Transverse colon (tissue), 4 donors: ENCODE measurements at places on chromosomes 6 and 20. TPM values are rescaled to one million over a fixed set of nuclear protein-coding genes. Genes with fewer than 3 reads are reported as not detected.
A peak's percentile ranks its signal among the peaks of the same experiment; 100 is the strongest.

DNA sequence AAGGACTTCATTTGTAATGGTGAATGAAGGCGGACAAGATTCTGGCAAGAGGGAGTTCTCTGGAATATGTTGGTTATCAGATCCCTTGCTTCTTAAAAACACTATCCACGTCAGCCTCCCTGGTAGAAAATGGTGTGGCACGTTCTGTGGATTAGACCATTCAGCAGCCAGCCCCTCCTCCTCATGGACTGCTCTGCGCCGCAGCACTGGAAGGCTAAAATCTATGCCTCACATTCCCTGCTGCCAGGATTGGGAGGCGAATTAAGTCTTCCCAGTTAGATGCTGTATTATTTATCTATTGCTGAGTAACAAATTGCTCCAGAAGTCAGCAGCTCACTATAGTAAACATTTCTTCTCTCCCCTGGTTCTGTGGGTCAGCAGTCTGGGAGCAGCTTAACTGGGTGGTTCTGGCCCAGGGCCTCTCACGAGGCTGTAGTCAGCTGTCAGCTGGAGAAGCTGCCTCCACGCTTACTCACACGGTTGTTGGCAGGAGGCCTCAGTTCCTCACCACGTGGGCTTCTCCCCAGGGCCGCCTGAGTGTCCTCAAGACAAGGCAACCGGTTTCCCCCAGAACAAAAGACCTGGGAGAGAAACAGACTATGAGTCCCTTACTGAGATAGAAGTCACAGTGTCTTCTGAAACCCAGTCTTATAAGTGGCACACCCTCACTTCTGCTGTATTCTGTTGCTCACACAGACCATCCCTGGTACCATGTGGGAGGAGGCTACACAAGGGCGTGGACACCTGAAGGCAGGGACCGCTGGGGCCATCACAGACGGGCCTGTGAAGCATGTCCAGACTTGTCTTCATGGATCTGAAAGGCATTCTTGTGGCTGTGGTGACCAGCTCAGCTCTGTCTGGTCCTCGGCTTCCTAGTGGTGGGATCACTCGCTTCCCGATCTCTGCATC lies 101.0 kb downstream of the NRN1 start:
- DNase-seq, result peak; percentile 59

DNA sequence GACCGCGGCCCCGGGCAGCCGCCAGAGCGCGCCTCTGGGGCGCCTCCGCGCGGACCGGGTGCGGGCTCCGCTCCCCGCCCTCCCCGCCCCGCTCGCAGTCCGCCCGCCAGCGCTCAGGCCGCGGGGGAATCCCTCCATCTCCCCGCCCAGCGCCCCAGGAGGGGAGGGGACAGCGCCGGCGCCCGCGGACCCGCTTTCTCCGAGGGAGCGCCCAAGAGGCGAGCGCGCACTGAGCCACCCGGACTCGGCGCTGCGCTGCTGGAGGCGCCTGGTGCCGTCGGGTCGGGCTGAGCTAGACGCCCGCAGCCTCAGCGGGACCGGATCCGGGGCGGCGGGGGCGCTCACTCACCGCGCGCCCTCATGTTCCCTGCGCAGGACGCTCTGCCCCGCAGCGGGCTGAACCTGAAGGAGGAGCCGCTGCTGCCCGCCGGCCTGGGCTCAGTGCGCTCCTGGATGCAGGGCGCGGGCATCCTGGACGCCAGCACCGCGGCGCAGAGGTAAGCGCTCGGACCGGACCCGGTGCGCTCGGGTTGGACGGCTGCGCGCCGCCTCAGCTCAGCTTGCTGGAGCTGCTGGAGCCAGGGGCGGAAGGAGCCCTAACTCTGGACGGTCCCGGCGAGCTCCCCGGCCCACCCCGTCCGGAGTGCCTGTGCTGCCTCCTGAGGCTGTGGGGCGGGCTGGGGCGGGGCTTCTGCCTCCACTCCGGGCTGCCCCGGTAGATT lies 867 bp downstream of the EBF4 start:
- peak; percentile 36 for DNase-seq

- no peak for DNase-seq
These were observed 69.8 kb upstream of the FAM184A start for GRCh38 chr6:119148098-119148824.

- DNase-seq, result no peak
These were observed 37.5 kb downstream of the MAK start for GRCh38 chr6:10800810-10801209.

- no peak for DNase-seq
These were observed 507.7 kb upstream of the SLC35B3 start for GRCh38 chr6:8943073-8943472.

DNA sequence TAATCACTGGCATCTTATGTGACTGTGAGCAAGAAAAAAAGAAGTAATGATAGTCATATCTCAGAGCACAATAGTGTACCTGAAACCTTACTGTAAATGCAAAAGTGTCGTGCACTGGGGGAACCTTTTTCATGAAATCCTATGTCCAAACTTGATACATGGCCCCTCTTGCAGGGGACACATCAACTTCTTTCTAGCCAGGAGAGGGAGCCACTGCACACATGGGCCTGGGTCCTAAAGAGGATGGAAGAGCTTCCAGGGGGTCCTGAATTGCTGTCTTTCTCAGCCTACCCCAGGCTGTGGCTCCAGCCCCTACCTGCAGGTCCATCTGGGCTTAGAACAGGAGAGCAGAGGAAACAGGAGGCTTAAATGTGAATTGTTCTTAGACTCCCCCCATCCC lies 165.7 kb downstream of the SOD2 start:
- DNase-seq, result no peak

- no peak for DNase-seq
These were observed 276.4 kb downstream of the TAF4 start for GRCh38 chr20:61789329-61789728.

DNA sequence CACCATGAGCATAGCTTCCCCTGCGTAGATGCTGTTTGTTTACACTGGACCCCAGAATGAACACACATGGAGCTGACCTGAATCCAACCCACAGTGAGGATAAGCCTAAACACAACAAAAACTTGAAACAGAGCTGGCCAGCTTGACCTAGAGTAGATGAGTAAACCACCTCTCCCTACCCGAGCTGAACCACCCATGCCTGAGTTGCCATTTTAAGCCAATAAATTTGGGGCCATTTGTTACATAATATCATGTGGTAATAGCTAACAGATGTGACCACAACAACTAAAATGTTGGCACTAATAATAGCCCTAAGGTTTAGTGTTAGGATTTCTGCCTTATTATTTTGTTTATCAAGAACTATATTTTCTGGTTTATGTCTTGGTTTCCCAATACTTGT lies 103.2 kb upstream of the GRIK2 start:
- DNase-seq, result no peak

GRCh38 chr20:62047666-62048345 lies 17.9 kb downstream of the TAF4 start:
- DNase-seq, result no peak

DNA sequence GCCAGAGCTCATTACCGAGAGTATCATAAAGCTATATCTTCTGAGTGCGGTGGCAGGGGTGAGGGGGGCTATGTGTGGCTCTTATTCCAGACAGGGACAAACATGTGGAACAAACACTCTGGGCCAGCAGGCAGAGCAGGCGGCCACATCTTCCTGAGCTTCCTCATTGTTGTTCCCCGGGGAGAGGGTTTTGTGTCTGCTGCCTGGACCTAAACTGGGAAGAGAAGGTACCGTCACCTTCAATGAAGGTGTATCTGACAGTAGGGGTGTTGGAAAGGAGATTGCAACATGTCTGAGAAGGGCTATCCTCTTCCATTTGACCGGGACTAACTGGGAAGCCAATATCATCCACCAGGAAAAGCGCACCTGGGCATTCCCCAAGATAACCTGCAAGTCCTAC lies 1.6 kb upstream of the TFAP2D start:
- no peak for DNase-seq

- DNase-seq, result no peak
These were observed 41.4 kb downstream of the PHACTR3 start for GRCh38 chr20:59645761-59646171.

- DNase-seq, result no peak
These were observed 301.1 kb downstream of the FOXC1 start for GRCh38 chr6:1910621-1911407.

- DNase-seq, result no peak
These were observed at the start of gene RIMS1 for GRCh38 chr6:71886184-71887005. TSS of gene RIMS1 (plus strand) at chr6:71886550. CDS start at chr6:71887024, 474 bp downstream.

- peak; percentile 32 for DNase-seq
These were observed 71.0 kb upstream of the CD83 start for GRCh38 chr6:14046476-14047068.

DNA sequence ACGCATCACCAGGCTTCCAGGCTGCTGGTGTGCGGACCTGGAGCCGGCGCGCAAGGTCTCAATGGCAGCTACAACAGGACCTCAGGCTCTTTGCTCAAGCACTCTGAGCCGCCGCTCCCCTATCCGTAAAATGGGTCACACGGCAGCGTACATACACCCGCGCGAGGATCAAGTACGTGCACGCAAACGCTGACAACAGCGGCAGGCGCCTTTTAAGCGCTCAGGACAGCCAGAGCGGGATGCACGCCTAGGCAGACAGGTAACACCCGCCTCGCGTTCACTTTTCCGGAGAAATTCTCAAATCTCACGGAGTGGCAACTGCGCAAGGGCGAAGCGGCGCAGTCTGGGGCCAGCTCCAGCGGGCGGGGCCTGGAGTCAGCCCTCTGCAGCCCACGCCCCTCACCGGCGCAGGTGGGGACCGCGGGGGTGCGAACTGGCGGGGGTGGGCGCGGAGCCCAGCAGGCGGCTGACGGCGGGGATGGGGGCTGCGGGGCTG lies 535 bp downstream of the EXOC2 start:
- peak; percentile 64 for DNase-seq

- DNase-seq, result no peak
These were observed 23.4 kb upstream of the PLN start for GRCh38 chr6:118524686-118525085.

GRCh38 chr20:64063389-64064144 lies 569 bp downstream of the TCEA2 start:
- DNase-seq, result peak; percentile 30

DNA sequence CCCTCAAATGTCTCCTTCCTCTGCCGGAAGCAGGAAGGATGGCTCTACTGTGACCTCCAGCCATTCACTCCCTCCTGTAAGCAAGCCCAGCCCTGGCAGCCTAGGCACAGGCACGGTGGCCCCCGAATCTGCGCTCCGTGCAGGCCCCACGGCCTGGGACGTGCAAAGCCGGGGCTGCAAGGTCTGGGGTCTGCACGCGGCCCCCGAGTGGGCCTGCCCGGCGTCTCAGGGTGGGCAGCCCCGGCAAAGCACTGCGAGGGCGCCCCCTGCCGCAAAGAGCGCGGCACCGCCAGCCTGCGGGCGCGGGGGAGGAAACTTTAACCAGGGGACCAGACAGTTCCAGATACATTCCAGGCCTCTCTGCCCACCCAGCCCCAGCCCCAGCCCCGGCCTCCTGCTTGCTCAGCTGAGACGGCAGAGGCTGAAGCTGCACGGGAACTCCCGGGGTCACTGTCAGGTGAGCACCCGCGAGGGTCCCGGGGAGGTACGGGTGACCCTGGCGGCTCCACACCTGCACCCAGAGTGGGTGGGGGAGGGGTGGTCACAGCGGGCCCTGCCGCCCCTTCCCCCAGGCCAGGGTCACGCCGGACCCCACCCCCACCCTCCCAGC lies 98.8 kb downstream of the ASXL1 start:
- no peak for DNase-seq

DNA sequence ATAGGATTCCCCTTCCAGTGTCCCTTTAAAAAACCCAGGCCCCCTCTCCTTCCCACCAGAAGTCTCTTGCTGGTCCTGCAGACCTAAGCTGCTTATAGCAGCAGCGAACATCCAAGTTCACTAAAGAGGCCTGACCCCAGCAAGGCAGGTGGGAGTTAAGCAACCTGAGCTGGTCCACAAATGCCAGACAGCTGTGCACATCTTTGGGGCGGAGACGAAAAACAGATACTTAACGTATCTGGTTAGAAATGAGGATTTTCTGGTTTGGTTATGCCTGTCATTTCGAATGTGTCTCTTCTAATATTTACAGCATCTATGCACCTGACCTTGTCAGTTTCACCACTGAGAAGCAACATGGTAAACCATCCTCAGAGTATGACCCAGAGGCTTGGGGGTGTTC lies 87.8 kb downstream of the SLC2A10 start:
- no peak for DNase-seq

- no peak for DNase-seq
These were observed 333.3 kb upstream of the HSF2 start for GRCh38 chr6:122066200-122066599.

DNA sequence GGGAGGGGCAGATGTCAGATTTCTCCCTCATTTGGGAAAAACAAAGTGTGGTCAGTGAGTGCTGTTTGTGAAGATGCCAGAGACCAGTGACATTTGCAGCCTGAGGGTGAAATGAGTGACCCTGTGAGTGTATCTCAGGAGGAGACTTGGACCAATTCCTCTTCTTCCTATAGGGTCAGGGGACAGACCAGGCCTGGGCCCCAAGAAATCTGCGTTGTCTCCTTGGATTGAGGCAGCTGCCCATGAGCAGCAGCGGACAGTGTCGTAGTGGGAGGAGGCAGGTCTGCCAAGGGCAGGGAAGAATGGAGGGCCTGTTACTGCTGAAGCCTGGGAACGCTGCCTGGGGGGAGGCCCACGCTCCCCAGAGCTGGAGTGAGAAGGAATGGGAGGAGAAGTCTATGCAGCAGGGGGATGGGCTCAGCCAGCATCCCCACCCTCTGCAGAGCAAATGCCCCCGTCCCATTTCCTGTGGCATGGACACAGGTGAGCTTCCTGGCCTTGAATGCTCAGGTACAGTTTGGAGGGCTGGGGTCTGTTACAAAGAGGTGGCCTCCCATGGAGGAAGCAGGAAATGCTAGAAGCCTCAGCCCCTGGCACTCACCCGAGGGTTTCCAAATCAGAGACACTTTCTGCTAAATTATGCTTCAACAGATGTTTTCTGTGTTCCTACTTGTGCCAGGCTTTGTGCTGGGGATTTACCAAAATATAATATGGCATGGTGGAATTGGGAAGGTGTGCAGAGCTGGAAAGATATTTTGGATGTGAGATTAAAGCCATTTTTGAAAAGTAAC lies 29.8 kb downstream of the DAAM2 start:
- DNase-seq, result no peak

DNA sequence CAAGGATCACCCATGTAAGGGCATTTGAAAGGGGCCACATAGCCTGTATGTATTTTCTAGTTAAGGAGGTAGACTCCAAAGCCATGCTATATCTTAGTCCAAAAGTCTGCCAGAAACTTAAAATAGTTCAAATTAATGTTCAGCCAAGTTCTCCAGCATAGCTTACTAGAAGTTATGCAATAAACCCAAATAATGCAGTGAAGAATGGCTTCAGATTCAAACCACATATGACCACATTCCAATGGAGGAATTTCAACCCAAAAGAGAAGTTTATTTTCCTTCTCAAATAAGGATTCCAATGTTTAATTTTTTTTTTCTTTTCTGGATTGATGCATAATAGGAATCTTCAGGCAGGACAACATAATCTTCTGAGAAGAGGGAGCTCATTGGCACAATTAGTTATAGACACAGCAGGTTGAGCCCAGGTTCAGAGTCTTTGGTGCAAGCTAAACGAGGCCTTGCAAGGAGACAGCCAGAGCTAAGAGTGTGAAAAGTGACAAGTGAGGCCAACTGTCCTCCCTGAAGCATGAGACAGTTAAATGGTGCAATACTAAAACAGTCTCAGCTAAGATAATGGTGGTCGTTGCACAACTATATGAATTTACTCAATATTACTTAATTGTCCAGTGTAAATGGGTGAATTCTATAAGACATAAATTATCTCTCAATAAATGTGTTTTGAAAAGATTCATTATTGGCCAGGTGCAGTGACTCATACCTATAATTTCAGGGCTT lies 598.8 kb upstream of the CDH4 start:
- DNase-seq, result no peak

Gene FOXF2
- 16.8 TPM for total RNA-seq

Gene SEC63
- 50.3 TPM for total RNA-seq

Gene MAPK13
- total RNA-seq, result 174 TPM

Gene SLC16A10
- total RNA-seq, result 8.9 TPM

Gene PLN
- total RNA-seq, result 46.8 TPM

Gene RIPOR3
- 8.8 TPM for total RNA-seq

Gene TRMT6
- total RNA-seq, result 9.4 TPM

Gene SLC12A5
- not detected for total RNA-seq
